Left lung (tissue), 14 donors: ENCODE measurements at places on chromosomes 11 and 22.
A peak's percentile ranks its signal among the peaks of the same experiment; 100 is the strongest.

DNA sequence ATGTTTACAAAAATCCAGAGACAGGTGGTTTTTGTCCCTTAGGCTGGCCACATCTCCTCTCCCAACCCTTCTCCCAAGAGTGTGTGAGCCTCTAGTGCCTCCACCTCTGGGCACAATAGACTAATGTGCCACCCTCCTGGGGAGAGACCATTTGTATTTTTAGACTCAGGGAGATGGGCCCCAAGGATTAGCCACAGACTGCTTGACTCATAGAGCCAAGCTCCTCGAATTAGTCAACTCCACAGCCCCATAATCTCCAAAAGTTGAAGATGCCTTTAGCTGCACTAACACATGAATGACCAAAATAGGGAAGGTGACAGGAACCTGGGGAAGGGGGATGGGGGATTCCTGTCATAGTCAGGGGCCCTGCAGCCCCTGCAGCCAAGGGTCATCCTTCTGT is 53.0 kb upstream of the LRRC32 start:
- H3K27ac ChIP-seq = no peak overlapping the region
- peaks cover 26% of the 10 kb centered on the region for H3K27me3 ChIP-seq
- no peaks in the 10 kb centered on the region for H3K4me1 ChIP-seq
- H3K36me3 ChIP-seq = no peaks in the 10 kb centered on the region
- no peak overlapping the region for H3K4me3 ChIP-seq

DNA sequence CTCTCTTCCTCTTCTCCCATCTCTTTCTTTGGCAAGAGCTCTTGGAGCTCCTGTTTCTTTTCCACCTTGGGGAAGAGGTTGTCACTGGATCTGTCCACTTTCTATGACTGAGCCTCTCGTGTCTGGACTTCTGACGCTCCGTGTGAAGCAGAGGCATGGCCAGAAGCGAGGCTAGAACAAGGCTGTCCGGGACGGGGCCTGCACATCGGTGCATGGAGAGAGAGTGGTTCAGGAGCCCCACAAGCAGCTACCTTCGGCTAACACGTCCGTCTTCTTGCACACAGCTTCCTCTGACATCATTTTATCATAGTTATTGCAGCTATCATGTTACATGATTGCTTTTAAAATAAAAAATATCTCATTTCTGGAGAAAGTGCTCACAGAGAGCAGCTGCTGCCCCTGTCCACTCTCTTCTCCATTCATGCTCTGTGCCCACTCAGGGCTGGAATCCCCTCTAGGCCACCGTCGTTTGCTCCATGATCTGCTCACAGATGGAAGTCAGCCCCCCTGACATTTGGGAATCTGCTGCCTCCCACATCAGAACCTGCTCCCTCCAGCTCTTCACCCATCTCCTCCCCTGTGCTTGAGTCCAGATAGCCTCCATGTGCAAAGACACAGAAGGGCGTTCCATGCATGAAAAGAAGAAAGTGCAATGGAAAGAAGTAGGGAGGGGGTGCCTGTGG is 308.4 kb downstream of the NTM start:
- H3K27ac ChIP-seq = no peak overlapping the region
- no peaks in the 10 kb centered on the region for H3K36me3 ChIP-seq
- H3K27me3 ChIP-seq = peaks cover 27% of the 10 kb centered on the region
- no peak for DNase-seq
- no peak overlapping the region for H3K4me3 ChIP-seq

DNA sequence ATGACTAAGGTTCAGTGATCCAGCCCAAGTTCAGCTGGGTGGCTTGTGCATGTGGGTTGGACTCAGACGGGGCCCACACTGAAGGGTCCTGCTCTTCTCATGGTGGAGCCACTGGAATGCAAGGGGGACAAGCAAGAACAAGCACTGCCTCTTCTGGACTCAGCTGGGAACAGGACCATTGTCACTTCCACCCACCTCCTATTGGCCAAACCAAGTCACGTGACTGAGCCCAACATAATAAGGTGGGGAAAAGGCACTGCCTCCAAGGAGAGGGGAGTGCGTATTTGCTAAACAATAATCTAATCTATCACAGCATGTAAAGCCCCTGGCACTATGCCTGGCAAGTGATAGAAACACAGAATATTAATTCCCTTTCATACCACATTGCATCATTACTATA is 87.1 kb downstream of the CHST1 start:
- no peak overlapping the region for H3K4me3 ChIP-seq
- no peak overlapping the region for H3K27ac ChIP-seq
- no peaks in the 10 kb centered on the region for H3K36me3 ChIP-seq
- DNase-seq = no peak
- H3K27me3 ChIP-seq = no peaks in the 10 kb centered on the region

GRCh38 chr22:19360300-19360792 is 68.8 kb upstream of the CLTCL1 start:
- DNase-seq = no peak
- H3K27me3 ChIP-seq = no peaks in the 10 kb centered on the region
- no peak overlapping the region for H3K4me3 ChIP-seq

DNA sequence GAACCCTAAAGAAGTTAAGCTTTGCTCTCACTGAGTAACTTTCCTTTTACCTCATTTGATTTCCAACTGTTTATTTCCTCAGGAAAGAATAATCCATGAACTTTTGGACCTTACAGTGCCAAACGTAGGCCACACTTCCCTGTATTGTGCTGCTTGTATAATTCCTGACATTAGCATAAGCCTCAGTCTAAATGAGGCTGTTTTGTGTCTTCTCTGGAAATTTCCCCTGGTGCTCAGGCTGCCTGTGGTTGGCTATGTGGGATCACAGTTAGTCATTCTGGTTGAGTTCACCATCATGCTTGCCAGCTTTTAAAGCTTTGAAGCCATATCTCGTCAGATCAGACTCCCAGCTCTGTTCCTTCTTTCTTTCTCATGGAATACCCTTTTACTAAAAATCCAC is 107.0 kb downstream of the FAM76B start:
- H3K27ac ChIP-seq = peak overlapping the region; percentile 9
- no peaks in the 10 kb centered on the region for H3K27me3 ChIP-seq
- no peak for DNase-seq
- no peak overlapping the region for H3K4me3 ChIP-seq
- H3K36me3 ChIP-seq = no peaks in the 10 kb centered on the region
- H3K4me1 ChIP-seq = peaks cover 13% of the 10 kb centered on the region
